ENCODE measurements at places on chromosomes 6 and 20.
A peak's percentile ranks its signal among the peaks of the same experiment; 100 is the strongest.

DNA sequence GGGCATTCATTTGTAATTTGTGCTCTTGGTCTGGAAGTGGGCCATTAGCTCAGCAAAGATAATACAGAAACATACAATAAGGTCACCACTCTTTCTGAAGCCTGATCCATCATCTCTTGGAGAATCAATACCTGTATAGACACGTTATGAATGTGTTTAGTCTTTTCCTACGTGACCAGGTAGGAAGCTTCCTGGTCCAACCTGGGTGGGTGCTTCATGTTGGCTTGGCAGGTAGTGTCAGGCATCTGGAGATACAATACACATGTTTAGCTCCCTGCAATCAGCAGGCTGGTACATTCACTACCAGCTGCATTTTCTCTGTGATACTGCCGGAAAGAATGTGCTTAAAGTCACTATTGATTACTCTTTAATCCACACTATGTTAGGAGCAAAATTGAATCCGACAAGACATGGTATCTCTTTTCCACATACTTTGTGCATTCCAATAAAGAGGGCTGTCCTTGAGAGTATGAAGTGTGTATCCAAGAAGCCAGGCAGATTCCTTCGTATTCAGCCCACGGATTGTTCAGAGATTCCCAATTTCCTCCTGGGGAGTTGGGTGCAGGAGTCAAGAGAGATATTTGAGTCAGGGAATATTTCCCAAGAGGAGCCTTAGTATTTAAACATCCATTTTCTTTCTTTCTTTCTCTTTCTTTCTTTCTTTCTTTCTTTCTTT, 49.9 kb upstream of the RANBP9 start:
- DNase-seq = no peak

DNA sequence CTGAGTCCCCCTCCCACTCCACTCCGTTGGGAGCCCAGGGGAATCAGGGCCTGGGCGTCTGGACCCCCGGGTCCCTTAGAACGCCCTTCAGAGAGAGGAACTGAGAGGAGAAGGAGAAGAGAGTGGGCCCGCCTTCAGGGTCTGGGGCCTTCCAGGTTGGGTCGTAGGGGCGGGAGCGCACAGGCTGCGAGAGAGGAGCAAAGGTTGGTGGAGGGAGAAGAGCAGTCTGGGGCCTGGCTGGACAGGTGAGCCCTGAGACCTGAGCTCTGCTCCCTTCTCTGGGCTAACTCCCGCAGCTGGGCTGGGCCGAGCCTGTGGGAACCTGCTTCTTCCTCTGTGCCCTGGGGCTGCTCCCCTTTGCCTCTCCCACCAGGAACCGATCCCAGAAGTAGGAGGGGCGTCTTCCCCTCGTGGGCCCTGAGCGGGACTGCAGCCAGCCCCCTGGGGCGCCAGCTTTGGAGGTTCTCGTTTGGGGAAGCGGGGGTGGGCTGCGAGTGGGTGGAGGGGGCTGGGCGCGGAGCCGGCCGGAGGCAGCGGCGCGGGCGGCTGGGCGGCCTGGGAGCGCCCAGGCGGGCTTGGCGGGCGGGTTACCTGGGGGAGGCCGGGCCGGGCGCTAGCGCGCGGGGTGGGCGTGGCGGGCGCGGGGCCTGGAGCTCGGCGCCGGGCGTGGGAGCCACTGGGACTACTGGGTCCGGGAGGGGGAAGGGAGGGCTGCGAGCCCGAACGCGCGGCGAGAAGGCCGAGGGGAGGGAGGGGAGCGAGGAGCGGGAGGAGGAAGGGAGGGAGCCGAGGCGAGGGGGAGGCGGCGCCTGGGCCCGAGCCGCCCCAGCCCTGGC, at the start of gene DDR1:
TSS of gene DDR1 (plus strand) at position 835 of the 836 bp plus-strand sequence. CDS start 4,211 bp downstream, outside the sequence.
- peak; percentile 37 for DNase-seq

DNA sequence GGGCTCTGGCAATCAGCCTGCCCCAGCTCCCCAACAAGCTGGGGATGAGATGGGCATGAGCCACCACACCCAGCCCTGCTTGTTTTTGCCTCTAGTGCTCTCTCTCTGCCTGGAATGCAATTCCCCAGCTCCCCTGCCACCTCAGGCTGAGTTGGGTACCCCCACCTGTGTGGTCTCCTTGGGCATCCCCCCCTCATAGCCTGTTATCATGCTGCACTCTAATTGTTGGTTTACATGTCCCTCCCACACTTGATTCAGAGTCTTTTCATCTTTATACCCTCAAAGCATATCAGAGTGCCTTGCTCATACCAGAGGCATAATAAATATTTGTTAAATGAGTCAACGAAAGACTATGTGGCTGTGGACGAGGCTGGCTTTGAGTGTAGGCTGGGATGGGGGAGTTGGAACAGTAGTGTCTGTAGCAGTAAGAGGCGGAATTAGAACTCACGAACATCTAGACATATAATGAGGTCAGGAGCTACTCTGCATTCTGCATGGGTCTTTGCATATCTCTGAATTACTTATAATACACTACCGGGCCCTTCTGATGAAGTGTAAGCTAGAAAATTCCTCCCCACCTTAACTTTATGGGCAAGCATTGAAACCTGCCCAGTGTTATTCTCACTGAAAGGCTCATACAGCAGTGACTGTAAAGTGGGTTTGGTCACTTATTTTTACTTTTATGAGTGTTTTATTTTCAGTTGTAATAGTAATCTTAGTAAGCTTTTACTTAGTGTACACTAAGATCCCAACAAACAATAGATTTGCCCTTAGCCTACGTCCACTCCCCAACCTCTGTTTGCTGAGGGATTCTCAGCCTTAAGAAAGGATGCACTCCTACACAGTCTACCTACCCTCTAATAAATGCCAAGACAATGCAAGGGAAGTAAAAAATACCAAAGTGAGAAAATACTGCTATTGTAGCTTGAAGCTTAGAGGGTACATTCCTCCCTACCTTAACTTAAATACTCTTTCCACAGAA, 58.7 kb downstream of the EDN1 start:
- DNase-seq = no peak

- DNase-seq = no peak
These were observed 181.0 kb upstream of the RSPO3 start for GRCh38 chr6:126937426-126937825.

- DNase-seq = no peak
These were observed 8.6 kb downstream of the GABRR1 start for GRCh38 chr6:89208551-89208950.

GRCh38 chr6:57089265-57089664, 723 bp upstream of the ZNF451 start:
- no peak for DNase-seq

- DNase-seq = peak; percentile 73
These were observed 55.0 kb downstream of the TRIM38 start for GRCh38 chr6:26017632-26017966.

DNA sequence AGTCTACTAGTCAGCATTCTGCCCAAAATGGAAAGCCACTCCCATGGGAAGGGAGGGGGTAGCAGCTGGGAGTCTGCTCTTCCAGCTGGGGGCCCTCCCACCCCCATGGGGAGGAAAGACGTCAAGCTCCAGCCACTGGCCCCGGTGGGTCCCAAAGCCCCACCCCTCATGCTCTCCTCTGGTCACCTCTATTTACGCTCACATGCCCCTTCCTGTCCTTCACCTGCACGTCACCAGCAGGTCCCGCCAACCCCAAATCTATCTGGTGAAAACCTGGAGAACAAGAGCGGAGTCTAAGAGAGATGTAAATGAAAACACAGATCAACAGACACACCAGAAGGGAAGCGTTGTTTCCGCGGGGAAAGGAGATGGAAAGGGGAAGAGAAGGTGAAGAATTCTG, 30.0 kb upstream of the ZBP1 start:
- DNase-seq = no peak

DNA sequence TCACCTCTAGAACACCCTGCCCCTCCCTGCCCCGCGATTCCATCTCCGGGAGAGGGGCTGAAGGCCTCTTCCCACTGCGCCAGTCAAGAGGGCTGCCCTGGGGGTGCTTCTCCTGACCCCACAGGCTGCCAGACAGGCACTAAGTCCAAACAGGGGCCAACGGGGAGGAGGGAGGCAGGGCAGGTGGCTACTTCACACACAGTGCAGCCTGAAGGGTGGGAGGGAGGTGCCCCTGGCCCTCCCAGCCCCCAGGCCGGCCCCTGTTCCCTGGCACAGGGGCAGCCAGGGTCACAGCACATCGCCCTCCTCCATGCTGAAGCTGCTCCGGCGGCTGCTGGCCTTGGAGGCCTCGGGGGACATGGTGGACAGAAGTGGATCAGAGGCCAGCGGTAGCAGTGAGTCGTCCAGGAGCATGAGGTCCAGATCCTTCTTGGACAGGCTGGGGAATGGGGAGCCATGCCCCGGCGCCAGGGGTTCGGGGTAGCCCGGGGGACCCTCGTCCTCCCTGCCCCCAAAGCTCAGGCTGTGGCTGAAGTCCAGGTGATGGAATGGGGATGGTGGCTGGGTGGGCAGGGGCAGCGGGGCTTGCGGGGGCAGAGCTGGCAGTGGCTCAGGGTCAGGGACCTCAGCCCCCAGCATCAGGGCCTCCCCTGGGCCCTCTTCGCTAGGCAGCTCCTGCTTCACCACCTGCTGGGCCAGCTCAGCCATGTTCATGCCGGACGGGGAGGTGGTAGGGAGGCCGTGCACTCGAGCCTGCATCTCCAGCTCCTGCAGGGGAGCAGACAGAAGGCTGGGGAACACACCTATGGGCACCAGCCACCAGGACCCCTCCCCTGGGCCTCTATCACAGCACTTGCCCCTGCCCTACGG, 46.3 kb downstream of the MDFI start:
- DNase-seq = no peak

DNA sequence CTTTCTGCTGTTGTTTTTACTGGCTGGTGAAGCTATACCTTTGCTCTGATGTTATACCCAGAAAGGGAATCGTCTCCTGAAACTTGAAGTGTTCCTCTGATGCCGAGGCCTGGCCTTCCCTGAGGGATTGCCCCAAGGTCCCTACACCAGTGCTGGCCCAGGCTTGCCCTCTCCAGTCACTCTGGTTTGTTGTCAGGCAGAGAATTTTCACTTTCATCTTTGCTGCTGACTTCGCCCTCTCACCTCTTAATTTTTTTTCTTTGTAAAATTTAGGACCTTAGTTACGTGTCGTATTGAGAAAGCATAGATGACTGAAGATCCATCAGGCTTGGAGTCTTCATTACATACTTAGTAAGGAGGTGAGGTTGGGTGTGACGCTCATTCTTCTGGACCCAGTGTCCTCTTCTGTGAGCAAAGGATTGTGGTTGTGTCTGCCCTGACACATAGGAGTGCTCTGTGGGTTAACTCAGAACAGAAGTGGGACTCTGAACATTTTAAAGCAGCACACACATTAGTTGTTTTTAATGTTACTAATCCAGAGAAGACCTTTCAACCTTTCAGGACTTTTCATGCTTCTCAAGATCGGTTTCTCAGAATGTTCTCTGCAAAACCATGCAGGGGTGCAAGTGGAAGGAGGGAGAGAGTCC, 45.4 kb downstream of the TULP4 start:
- no peak for DNase-seq

DNA sequence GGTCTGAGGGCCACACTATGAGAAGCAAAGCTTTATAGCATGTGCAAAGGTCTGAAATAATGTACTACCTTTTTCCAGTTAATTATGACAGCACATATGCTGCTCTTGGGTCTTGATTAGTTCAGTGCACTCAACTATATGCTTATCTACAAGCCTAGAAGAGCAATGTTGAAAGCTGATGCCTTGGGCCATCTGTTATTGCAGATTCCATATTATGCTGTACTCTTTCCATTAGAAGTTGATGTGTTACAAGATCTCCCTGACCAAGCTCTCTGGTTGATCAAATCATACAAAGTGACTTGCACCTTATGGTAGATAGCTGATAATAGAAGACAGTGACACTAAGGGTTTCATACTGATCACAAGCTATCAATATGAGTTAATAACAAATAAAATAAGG, 327.3 kb downstream of the FRK start:
- no peak for DNase-seq

DNA sequence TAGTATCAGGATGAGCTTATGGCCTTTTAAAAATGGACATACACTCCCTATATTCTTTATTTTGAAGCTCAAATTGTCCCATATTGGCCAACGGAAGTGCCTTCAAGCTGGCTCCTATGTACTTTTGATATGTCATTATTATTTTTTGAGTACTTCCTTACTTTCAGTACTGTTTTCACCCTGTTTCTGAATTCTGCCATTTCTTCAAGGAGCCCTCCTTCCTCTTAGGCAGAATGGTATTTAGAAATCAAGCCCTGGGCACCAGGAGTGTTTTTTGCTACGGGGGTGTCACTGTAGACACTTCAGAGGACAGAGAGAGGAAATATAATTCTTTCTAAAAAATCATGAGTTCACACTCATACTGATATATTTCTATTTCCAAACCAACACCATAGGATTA, 5.5 kb upstream of the MYLK4 start:
- no peak for DNase-seq

GRCh38 chr20:2745936-2746635, 53.5 kb downstream of the EBF4 start:
- DNase-seq = no peak

- no peak for DNase-seq
These were observed 770.3 kb upstream of the SLC35B3 start for GRCh38 chr6:9205645-9206044.

DNA sequence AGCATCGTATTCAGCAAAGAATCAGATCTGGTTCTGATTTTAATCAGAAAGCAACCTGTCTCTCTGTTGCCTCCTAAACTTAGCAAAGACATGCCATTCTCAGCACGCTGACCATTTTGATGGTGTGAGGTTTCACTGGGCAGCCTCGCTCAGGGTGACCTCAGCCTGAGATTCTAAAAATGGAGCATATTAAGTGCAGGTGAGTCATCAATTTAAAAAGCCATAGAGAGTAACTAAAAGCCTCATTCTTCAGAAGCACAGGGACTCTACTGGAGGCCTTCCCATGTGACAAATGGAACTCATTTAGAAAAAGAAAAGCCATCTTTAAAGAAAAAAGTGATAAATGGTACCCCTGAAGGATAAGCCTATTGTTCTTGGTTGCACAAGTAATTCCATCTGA, 91.3 kb downstream of the FILIP1 start:
- no peak for DNase-seq

GRCh38 chr6:70118670-70119069, 184.2 kb downstream of the COL9A1 start:
- DNase-seq = no peak

- DNase-seq = no peak
These were observed 1.1 kb downstream of the SYNJ2 start for GRCh38 chr6:157982563-157983405.

GRCh38 chr6:129842881-129843409, 18.2 kb downstream of the TMEM244 start:
- DNase-seq = no peak

- no peak for DNase-seq
These were observed 39.0 kb upstream of the PRND start for GRCh38 chr20:4682682-4683081.

DNA sequence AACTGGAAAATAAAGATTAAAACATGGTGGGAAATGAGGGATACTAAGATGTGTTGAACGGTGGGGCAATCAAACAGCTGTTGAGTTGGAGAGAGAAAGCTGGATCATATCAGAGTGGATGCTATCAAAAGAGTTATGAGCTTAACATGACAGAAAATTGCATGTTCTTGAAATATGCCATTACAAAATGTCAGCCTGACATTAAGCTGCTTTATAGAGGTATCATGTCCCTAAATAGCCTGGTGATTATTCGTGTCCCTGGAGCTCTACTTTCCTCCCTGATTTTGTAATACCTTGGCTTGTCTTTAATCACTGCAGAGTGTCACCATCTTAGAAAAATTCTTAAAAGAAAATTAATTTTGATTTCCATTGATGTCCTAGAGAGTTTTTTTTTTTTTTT, 223.1 kb downstream of the PHF3 start:
- no peak for DNase-seq

GRCh38 chr20:60869625-60870024, 382.4 kb upstream of the CDH4 start:
- DNase-seq = no peak

All from stimulated activated CD4-positive, alpha-beta T cell treated with anti-CD3 and anti-CD28 coated beads, Interleukin-15, amount 100 ng/mL, for 1 hour (primary cell).